Smooth muscle cell of the brain vasculature (primary cell): ENCODE measurements at places on chromosomes 3 and 15.
A peak's percentile ranks its signal among the peaks of the same experiment; 100 is the strongest.

GRCh38 chr15:68990231-68990991 lies 24.1 kb upstream of the NOX5 start:
- DNase-seq: no peak

GRCh38 chr15:75063338-75063737 lies 39.9 kb downstream of the PPCDC start:
- DNase-seq: peak; percentile 37

- no peak for DNase-seq
Observed at GRCh38 chr3:23376516-23377248, 173.6 kb downstream of the UBE2E2 start.

GRCh38 chr3:143771939-143772338 lies 76.3 kb downstream of the SLC9A9 start:
- no peak for DNase-seq

GRCh38 chr15:68497206-68497910 lies 65.4 kb upstream of the ITGA11 start:
- DNase-seq: no peak

DNA sequence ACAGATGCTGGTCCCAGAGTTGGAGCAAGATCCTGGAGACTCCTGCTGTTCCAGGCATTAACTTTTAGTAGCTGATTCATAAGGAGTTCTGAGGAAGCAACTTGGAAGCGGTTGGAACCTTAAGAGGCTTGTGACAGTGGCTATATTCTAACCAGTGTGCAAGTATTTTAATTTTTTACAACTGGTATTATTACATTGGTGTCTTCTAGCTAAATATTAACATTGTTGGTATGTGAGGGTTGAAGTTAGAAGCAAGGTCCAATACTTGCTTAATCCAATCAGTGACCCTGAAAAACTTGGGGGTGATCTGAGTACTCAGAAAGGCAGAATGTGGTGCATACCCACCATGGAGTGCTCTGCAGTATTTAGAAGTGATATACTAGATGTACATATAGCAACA lies 1.5 kb upstream of the OR4F15 start:
- DNase-seq: no peak

DNA sequence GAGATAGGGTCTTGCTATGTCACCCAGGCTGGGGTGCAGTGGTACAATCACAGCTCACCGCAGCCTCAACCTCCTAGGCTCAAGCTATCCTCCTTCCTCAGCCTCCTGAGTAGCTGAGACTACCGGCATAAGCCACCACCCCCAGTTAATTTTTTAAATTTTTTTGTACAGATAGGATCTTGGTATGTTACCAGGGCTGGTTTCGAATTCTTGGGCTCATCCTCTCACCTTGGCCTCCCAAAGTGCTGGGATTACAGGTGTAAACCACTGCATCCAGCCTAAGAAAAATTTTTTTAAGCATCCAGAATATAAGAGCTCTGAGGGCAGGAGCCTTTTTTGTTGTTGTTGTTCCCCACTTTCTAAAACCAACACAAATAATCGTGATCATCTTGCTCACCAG lies 14.4 kb upstream of the MAP6D1 start:
- no peak for DNase-seq

DNA sequence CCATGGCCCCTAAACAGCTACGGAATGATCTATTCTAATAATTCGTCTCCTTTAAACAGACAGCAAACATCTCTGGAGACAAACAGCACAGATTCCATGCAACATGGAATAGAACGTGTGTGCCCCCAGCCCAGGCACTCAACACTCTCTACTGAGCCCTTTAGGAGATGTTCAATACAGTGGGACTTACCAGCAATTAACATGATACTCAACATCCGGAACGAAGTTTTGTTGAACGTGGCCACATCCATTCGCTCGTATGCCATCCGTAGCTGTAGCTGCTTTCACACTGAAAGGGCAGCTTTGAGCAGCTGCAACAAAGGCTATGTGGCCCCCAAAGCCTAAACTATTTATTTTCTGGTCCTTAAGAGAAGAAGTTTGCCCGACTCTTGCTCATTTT lies 3.5 kb downstream of the ADAMTS17 start:
- no peak for DNase-seq

DNA sequence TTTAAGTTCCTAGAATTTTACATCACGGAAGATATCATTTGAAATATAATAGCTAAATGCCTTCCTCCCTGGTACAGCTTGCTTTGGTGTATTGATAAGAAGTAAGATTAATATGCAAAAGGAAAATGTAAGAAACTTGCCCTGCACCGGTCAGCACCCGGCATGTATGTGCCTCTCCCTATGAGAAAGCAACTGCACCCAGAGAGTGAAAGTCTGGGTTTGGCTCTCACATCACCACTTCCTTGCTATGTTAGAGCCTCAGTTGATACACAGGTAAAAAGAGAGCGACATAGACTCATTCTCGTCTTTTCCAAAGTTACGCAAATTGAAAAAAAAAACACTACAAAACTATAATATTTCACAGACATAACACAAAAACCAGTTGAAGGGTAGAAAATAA lies 96.7 kb downstream of the FOXP1 start:
- DNase-seq: no peak

- no peak for DNase-seq
Observed at GRCh38 chr15:74725845-74726773, 781 bp upstream of the CYP1A1 start.
